ENCODE measurements at places on chromosomes 1 and 21.

DNA sequence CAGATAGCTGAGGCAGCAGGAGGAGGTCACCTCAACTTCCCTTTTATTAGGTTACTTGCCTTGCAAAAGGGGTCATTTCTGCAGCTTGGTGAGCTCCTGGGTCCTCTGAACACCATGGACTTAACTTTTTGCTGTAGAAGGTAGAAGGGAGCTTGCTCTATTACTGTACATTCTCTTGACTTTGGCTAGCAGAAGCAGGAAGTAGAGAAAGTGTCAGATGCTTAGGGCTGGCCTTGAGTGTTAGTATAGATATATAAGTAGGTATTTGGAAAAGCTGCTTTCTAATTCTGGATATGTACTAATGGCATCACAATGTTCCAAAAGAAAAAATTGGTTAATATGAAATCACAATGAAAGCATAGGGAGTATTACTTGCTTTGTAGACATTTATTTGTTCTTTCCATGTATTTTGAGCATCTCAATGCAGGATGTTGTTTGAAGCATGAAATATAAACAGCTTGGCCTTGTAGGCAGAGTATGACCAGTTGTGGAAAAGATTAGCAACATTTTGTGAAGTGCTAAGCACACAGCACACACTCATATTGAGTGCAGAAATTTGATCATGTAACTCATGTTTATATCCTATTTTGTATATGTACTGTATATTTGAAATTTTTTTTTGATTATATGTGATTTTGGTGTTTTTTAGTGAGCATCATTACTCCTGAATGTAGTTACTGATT, 108.8 kb downstream of the DYRK1A start:
- no peak for DNase-seq

GRCh38 chr21:44869781-44870747, 3.4 kb downstream of the PTTG1IP start:
- DNase-seq, result no peak

- DNase-seq, result no peak
These were observed 96.2 kb upstream of the SIM2 start for GRCh38 chr21:36602735-36603134.

- no peak for DNase-seq
These were observed 64.0 kb downstream of the DDX20 start for GRCh38 chr1:111819566-111820263.

- DNase-seq, result no peak
These were observed 364.3 kb downstream of the PLPP3 start for GRCh38 chr1:56215086-56215485.

DNA sequence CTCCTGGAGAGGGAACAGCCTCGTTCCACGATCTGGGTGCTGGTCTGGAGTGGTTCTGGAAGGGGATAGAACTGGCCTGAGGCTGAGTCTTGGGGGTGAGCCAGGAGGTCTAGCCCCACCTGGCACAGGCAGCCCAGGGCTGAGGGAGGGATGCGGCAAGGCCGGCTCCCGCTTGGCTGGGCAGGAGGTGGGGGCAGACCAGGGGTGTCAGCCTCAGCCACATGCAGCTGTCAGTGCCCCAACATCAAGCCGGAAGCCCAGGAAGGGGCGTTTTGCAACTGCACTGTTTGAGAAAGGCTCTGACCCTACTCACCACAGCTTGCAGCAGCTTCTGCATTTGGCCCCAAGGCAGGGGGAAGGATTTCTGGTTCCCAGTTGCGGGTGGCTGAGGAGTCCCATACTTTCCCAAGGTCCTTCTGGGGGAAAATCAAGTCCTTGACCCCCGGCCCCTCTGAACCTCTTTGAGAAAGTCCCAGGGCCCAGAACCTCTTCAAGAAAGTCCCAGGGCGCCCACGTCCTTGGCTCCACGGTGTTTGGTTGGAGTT, 2.0 kb downstream of the EFHD2 start:
- DNase-seq, result no peak

DNA sequence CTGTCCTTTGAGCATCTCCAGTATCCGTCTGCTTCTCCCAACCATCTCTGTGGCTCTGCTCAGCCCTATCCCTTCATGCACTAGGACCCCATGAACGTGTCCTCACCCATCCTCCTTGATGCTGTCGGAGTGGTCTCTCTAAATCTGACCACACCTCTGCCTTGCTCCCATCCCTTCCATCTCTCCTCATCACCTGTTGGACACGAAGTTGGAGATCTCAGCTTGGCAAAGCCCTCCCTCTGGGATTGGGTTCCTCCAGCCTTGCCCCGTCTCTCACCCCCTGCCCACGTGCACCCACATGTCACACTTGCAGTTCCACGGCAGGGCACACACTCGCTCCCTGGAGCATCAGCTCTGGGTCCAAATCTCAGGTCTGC, 135.7 kb downstream of the ACTL8 start:
- no peak for DNase-seq

DNA sequence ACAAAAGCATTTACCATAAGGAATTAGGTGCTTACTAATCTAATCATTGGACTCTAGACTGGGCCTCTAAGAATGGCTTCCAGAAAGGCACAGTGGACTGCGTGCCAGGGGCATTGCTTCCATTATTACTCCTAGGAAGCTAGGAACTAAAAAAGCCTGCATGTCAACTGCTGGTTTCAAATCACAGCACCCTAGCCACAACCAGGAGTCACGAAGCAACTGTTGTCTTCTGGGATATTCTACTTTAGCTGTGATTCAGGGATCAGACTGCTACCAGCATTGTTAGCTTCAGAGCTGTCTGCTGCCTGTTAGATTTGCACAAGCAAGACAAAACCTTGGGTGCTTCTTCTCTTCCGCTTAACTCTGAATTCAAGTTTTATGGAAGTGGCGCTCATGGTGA, 38.3 kb downstream of the DNM3 start:
- DNase-seq, result no peak

All from activated CD4-positive, alpha-beta T cell treated with anti-CD3 and anti-CD28 coated beads for 1 hour (primary cell).